ENCODE measurements at places on chromosomes 2 and 18. TPM values are rescaled to one million over a fixed set of nuclear protein-coding genes. Genes with fewer than 3 reads are reported as not detected.

Gene GREB1L
- 0.28 TPM for total RNA-seq

Gene SCN3A
- total RNA-seq: 1.4 TPM

Gene LBH
- total RNA-seq: 7.5 TPM

Gene QPCT
- 7.9 TPM for total RNA-seq

Gene CYP27A1
- total RNA-seq: 52.7 TPM

Gene MAP2
- total RNA-seq: 1.6 TPM

Gene IRS1
- 14.8 TPM for total RNA-seq

Gene POTEE
- total RNA-seq: 0.22 TPM

Gene GALNT3
- 88.6 TPM for total RNA-seq

Gene DNAH6
- 1.3 TPM for total RNA-seq
